ENCODE measurements at places on chromosomes 7 and 10.

DNA sequence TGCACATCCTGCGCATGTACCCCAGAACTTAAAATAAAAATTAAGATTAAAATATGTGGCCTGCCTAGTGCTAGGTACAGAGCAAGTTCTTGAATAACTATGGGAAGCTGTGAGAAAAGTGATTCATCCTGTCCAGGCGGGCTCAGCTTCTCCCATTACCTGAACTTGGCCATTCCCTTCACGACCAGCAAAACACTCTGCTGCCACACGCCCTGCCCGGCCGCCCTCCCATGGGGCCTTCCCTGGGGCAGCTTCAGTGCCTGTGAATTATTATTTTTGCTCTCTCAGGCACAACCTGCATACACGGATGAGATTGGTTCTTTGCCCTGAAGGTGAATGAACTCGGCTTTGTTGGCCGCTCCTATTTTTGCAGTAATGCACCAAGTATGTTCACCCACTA is 209.2 kb upstream of the SHH start:
- no peak for DNase-seq

GRCh38 chr10:29501692-29502091 is 133.1 kb downstream of the SVIL start:
- no peak for DNase-seq

- DNase-seq = no peak
Measured at GRCh38 chr7:77433901-77434300, 17.8 kb upstream of the GSAP start.

GRCh38 chr10:8050556-8051108 is 3.9 kb upstream of the GATA3 start:
- peak; percentile 65 for DNase-seq

GRCh38 chr10:680146-680545 is 9.3 kb downstream of the DIP2C start:
- DNase-seq = no peak

- DNase-seq = no peak
Measured at GRCh38 chr10:75718991-75719390, 287.6 kb downstream of the LRMDA start.

DNA sequence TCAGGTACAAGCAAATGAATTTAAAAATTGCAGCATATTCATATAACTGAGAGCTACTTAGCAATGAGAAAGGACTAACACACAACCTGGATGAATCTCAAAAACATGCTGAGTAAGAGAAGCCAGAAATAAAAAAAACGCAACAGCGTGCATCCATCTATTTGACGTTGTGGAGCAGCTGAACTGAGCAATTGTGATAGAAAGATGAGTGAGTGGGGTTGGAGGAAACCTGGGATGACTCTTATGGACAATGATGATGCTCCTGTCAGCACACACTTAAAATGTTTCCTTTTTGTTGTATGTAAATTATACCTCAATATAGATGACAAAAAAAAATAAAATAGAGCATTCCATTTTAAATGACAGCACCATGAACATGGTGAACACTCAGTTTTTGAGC is 36.0 kb upstream of the AKR1E2 start:
- no peak for DNase-seq

DNA sequence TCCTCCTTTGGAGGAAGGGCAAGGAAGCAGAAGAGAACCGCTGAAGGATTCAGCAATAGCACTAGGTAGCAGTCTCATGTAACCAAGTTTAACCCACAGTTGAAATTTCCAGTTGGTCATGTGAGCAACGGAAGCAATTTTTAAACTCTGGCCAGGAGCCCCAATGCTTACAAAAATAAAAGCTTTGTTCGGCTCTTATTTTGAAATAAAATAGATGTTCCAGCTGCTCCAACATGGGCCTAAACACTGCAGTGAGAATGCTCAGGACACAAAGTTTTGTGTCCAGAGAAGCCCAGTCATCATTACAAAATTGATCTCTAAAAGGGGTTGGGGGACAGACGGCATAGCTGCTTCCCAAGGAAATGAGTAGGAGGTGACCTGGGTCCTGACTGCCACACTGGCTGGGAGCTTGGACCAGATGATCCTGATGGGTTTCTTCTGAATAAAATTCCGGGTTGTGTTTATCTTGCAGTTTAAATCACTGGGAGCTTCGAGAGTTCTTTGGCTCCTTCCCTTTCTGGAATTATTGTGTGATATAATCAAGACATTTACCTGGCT is 452 bp upstream of the TMEM140 start:
- DNase-seq = no peak

- DNase-seq = no peak
Measured at GRCh38 chr7:133958822-133959221, 168.3 kb upstream of the LRGUK start.

GRCh38 chr10:78476844-78477243 is 443.2 kb downstream of the RPS24 start:
- no peak for DNase-seq

DNA sequence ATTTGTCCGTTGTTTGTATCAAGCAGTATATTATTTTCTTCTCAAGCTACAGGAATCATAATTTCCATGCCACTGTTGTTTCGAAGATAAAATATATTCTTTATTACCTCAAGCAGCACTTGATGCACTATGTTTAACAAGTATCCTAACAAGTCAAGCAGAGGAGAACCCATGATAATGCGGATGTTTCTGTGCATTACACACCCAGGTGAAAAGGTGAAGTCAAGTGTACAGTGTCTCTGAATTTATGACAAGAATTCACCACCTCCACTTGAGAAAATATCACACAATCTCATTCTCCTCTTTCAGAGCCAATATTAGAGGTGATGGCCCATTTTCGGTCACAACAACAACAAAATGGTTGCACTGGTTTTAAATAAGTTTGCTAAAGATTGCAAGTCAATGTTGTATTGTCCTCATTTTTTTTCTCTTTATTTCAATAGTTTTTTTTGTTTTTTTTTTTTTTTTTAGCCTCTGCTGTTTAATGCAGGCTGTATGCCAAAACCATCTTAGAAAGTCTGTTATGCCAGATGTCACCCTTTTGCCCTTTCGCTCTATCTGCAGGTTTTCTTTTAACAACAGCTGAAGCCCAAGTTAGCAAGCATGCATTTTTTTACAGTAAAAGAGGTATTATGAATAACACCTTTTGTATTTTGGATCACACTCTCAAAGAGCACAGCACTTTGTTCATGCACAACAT is 568.7 kb upstream of the LRRN3 start:
- no peak for DNase-seq

DNA sequence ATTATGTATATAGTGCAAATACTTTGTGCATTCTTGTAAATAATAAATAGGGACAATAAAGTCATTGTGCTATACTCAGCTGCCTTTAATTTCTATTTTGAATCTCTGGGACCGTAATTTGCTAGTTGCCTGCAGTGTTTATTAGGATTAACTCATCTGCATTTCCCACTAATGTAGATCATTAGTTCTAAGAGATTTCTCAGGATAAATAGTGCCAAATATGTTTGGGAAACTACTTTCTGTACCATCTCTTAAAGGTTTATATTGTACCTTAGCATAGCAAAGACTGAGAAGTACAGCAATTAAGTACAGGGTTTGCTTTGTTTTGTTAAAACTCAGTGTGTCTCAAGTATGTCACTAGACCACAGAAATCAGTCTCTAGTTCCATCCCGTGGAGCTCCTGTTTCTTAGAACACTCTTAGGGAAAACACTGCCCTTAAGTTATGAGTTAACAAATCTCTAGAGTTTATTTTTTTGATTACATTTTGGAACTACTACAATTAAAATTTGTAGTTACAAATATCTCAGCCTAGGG is 26.0 kb downstream of the ADD3 start:
- no peak for DNase-seq

GRCh38 chr7:129110258-129110981 is 34.1 kb upstream of the TSPAN33 start:
- DNase-seq = no peak

- no peak for DNase-seq
Measured at GRCh38 chr7:35749556-35749955, 51.3 kb upstream of the SEPTIN7 start.

DNA sequence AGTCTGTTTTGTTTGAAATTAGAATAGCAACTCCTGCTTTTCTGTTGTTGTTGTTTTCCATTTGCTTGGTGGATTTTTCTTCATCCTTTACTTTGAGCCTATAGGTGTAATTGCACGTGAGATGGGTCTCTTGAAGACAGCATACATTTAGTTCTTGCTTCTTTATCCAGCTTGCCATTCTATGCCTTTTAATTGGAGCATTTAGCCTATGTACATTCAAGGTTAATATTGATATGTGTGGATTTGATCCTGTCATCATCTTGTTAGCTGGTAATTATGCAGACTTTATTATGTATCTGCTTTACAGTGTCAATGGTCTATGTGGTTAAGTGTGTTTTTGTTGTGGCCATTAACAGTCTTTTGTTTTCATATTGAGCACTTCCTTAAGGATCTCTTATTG is 708.9 kb upstream of the ANKRD30A start:
- DNase-seq = no peak

DNA sequence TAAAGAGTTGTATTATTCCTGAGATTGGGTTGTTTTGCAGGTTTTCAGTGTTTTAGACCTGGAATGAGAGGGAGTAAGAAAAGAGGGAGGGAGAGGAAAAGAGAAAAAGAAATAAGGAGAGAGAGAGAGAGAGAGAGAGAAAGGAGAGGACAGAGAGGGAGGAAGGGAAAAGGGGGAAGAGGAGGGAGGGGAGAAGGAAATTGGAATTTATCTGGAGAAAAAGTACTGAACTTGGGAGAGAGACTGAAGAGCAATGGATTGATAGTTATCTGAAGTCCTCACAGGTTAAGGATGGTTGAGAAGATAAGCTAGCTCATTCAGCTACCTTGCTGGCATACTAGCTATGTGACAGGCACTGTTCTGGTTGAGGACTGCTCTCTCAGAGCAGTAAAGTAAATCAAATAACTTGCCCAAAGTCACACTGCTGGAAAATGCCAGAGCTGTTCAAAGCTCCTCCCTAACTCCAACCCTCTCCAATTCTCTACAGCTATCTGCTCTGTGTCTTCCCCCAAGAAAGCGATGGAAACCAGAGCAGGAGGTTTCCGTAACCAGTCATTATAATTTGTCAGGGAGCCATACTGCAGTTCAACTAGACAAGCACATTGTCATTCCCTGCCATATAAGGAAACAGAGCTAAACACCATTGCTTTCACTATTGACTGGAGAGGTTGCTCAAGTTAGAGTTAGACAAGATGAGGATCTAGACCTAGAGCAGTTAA is 10.7 kb downstream of the CALD1 start:
- no peak for DNase-seq

DNA sequence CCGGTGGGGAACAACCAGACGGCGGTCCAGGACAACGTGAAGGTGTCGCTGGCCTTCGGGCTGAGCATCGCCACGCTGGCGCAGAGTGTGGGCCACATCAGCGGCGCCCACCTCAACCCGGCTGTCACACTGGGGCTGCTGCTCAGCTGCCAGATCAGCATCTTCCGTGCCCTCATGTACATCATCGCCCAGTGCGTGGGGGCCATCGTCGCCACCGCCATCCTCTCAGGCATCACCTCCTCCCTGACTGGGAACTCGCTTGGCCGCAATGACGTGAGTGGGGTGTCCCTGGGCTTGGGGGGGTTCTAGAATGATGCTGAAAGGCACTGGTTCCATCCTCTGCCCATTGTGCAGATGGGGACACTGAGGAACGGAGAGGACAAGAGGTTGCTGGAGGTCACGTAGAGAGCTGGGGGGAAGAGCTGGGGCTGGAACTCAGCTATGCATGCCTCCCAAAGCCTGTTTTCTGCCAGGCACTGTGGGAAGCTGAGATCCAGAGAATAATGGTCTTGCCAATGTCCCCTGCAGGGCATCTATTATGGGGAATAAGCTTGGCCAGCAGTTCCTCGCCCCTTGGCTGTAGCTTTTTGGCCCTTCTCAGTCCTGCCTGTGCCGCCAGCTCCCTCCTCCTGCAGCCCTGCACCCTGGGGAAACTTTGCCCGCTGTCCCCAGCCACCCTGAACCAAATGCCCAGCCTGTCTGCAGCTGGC is 523 bp downstream of the AQP1 start:
- DNase-seq = no peak

GRCh38 chr10:122291739-122292138 is 20.6 kb downstream of the BTBD16 start:
- no peak for DNase-seq

GRCh38 chr7:112630565-112630964 is 149.8 kb downstream of the LSMEM1 start:
- no peak for DNase-seq

DNA sequence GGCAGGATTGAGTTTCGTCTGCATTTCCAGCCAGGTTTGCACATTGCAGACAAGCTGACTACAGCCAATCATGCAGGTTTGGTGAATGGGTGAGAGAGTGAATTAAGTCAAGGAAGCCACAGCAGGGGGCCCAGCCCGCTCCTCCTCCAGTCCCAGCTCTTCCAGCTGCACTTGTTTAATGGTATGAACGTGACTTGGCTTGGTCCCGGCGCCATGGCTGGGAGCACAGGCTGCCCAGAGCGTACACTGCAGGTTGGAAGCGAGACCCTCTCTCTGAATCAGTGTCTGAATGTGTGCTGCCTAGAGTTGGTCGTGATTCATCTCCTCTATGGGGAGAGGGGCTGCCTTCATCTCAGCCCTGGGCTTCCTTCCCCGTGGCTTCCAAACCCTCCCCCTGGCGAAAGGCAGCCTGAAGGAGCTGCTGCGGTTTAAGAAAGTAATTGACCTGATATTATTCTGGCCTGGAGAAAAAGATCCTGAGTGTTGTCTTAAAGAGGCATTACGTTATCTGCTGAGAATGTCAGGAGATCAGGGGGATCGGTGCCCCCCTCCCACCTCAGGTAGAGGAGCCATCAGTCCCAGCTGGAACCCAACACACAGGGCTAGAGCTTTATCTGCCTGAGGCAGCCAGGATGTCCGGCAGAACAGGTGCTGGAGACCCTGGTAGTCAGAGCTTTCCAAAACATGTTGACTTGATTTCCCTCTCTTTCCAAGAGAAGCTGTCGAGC is 132.1 kb downstream of the COL26A1 start:
- DNase-seq = no peak

DNA sequence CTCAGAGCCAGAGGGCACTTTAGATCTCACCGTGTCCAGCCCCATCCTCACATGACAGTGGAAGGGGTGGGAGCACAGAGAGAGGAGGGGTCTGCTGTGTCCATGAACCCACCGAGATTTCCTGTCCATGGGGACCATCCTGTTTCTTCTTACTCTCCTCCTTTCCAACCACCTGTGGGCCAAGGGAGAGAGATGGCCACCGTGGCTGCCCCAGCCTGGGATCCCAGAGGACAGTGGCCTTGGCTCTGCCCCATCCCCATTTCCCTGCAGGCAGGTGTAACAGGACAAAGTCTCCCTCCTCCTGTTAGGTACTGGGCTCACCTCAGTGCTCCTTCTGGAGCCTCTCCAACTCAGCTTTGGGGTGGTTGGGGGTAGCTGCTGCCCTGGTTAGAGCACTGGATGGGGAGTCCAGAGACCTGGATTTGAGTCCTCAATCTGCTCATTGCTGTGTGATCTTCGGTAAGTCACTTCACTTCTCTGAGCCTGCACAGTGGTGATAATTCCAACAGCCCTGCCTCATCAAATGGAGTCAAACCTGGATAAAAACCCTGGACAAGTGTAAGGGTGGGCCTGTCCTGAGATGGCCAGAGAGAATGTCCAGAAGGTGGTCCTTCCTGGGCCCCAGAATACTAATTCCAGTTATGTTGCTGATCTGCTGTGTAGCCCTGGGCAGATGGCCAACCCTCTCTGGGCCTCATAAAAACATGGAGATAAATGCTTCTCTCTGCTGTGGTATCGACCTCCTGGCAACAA is 17.8 kb upstream of the PCBD1 start:
- no peak for DNase-seq

GRCh38 chr7:49564379-49564714 is 209.1 kb upstream of the VWC2 start:
- no peak for DNase-seq

- peak; percentile 71 for DNase-seq
Measured at GRCh38 chr10:114538181-114538906, 119.7 kb downstream of the ABLIM1 start.

- DNase-seq = peak; percentile 39
Measured at GRCh38 chr10:74586088-74586585, 240.3 kb upstream of the KAT6B start.

- DNase-seq = no peak
Measured at GRCh38 chr7:2204446-2204845, 28.3 kb downstream of the MAD1L1 start.

All from stimulated activated CD8-positive, alpha-beta memory T cell treated with anti-CD3 and anti-CD28 coated beads, Interleukin-4, amount 100 ng/mL, for 48 hours (primary cell).